ENCODE measurements at places on chromosomes 2 and 18.

DNA sequence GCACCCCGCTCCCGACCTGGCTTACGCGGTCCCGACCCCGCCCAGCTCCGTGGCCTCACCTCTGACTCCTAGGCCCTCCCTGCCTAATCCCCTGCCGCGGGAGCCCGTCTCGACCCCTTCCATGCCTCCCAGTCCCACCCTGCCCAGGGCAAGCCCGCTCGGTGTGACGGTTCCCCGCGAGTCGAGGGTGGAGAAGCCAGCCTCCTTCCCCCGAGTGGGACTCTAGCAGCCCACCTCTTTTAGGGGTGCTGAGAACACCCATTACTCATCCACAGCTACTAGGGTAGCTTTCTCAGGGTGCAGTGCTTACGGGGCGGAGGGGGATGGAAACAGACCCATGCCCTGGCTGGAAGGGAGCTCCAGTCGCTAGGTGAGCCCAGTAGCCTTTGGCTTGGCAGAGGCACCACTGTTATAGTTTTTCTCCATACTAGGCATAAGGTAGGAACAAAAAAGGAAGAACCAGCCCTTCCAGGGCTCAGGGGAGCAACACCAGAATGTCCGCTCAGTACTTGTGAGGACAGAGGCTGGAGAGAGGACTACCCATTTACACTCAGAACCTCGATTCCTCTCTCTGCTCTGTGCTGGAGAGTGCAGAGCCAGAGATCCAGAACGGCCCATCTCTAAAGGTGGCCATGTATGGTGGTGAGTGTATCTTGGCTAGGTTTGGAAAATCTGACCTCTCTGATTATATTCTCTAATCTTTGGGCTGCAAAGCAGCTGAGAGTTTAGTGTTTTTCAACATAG, 606 bp downstream of the AGBL5 start:
- peak; percentile 0 for ATAC-seq

GRCh38 chr2:121136323-121136722, 148.7 kb downstream of the TFCP2L1 start:
- ATAC-seq, result no peak

GRCh38 chr2:106274668-106275067, 80.6 kb upstream of the UXS1 start:
- ATAC-seq, result no peak

DNA sequence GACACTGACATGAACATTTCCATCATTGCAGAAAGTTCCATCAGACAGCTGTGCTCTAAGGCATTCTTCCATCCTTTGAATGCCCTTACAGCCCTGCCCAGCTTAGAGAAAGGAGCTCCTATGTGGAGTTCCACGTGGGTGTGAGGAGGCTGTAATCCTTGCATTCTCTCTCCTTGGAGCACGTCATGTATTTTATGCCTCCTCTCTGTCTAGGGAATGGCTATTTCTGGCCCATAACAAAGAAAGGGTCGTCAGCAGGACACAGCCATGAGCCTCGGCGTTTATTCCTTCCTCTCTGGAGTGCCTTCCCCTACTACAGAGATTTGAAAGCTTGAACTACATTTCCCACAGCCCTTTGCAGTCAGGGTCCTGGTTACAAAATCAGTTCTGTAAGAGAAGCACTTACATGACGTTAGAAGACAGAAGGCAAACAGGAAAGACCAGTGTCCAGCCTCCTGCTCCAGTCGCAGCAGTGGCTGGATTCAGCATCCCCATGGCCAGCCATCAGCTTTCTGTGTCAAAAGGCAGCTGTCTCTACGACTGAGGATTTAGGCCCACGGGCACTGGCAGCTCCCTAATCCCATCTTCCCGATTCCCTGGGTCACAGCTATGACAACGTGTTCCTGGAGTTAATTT, 234.9 kb downstream of the TFCP2L1 start:
- ATAC-seq, result no peak

GRCh38 chr2:114128725-114129124, 238.8 kb downstream of the ACTR3 start:
- ATAC-seq, result no peak

DNA sequence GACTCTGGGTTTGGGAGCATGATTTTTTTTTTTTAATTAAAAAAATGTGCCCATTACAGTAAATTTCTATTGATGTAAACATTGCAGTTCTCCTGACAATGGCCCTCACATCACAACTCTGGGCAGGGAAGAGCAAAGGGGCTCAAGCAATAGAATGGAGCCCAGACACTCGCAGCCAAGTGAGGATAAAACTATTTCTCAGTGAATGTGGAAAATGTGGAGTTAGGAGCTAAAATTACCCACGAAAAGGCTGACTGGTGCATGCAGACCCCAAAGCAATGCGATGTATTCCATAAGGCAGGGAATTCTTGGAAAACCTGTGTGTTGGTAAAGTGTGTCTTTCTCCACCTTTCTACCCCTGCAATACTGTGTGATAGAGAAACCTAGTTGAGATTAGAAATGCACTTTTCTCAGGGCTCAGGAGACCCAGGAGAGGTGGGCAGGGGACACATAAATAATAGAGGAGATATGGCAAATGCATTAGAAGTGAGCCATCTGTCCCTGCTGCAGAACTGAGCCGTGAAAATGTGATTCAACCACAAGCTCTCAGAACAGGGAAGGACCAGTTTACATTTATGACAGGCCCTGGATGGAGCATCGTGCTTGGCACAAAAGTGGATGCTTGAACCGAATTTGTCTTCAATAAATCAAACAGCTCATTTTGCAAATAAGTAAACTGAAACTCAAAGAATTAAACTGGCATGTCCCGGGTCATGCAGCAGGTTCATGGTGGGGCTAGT, 100.1 kb downstream of the MYCN start:
- ATAC-seq, result no peak

DNA sequence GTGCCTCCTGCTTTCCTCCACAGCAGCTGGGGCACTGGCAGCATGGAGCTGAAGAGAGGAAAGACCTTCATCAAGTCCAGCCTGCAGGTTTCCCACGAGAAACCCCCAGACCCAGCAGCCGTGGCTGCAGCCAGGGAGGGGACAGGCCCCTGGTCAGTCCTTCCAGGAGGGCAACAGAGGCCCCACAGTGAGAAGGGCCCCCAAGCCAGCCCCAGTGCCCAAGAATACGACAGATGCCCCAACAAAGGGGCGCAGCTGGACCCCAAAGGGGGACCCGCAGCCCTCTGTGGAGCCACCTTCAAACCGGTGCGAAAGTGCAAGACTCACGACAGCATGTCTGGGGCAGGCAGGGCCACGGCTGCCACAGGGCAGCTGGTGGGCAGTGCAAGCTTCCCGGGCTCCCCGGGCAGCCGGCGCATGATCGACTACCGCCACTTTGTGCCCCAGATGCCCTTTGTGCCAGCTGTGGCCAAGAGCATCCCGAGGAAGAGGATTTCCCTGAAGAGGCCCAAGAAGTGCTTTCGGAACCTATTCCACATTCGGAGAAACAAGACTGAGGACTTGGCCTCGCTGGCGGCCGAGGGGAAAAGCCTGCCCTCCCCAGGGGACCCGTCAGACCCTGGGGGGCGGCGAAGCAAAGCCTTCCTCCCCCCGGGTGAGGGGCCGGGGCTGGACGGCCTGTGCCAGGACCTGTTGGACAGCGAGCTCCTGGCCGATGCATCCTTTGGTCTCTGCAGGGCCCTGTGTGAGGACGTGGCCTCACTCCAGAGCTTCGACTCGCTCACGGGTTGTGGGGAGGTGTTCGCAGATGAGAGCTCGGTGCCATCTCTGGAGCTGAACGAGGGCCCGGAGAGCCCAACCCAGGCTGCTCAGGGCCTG, 6.9 kb downstream of the AMER3 start:
- ATAC-seq, result no peak

DNA sequence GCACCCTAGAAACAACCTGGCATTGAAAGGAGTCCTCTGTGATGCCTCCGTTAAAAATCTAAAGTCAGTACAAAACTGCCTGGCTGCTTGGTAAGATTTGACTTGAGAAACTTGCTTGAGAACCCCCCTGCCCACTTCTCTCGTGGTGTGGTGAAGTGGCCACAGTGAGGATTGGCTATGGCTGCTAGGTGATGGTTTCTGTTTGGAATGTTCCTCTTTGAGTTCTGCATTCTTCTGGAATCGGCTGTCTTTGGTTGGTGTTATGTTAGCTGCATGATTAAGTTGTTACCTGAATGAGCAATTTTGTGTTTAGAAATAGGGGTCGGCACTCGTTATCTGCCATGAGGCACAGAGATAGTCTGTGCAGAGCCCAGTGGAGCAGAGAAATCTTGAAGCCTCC, 21.7 kb upstream of the SAG start:
- ATAC-seq, result no peak

- ATAC-seq, result no peak
These were observed 10.8 kb upstream of the DYNAP start for GRCh38 chr18:54580202-54580729.

GRCh38 chr2:76965772-76966171, 556.4 kb downstream of the LRRTM4 start:
- ATAC-seq, result no peak

GRCh38 chr2:193985272-193985671, 1671.8 kb upstream of the SLC39A10 start:
- no peak for ATAC-seq

- peak; percentile 5 for ATAC-seq
These were observed 984 bp downstream of the CCDC88A start for GRCh38 chr2:55418512-55419232.

GRCh38 chr2:8370258-8370802, 311.5 kb upstream of the ID2 start:
- no peak for ATAC-seq

- ATAC-seq, result peak; percentile 14
These were observed 75.4 kb downstream of the EPC2 start for GRCh38 chr2:148719941-148720436.

DNA sequence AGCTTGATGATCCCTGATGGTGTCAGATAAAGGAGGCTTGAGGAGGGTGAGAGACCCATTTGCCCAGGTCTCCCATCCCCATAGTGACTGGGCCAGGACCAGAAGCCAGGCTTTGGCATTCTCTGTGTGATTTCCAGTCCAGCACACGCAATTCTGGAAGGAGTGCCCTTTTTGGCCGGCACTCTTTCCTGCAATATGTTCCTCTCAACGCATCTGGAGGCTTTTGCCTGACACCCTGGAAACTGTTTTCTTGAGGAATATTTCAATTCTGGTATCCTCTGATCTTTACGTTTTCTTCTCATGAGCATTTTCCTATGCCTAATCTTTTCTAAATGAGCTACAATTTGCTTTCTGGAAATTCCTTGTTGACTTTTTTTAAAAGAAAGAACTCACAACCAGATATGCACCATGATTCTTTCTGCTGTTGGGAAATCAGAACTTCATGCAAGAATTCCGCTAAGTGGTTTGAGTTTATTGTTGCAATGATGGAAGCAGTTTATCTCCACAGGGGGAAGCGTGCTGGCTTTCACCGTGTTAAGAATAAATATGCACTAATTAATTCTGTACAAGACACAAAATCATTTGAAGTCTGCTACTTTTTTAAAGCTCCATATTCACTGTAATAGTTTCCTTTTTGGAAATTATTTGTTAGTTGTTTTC, 143.7 kb downstream of the NAPG start:
- ATAC-seq, result no peak

- no peak for ATAC-seq
These were observed 17.0 kb downstream of the STAT1 start for GRCh38 chr2:190996947-190997346.

GRCh38 chr18:56083097-56083521, 495.1 kb upstream of the TCF4 start:
- ATAC-seq, result peak; percentile 96

DNA sequence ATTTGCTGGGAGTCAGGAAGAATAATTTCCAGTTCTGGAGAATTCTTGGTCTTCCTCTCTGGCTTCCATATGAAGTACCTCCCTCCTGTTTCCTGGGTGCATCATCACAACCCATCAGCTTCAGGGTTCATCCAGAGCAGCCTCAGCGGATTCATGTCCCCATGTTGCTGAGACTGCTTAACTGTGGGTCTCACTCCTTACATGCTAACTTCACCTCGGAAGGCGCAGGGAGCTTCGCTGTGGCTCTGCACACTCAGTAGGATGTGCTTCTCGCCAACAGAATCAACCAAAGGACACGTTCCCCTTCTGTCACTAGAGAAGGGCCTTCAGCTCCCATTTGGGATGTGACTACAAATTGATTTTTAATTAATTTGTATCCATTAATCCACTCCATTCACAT, 24.2 kb downstream of the FBLN7 start:
- no peak for ATAC-seq

- ATAC-seq, result no peak
These were observed 54.5 kb upstream of the GPR45 start for GRCh38 chr2:105186967-105187498.

DNA sequence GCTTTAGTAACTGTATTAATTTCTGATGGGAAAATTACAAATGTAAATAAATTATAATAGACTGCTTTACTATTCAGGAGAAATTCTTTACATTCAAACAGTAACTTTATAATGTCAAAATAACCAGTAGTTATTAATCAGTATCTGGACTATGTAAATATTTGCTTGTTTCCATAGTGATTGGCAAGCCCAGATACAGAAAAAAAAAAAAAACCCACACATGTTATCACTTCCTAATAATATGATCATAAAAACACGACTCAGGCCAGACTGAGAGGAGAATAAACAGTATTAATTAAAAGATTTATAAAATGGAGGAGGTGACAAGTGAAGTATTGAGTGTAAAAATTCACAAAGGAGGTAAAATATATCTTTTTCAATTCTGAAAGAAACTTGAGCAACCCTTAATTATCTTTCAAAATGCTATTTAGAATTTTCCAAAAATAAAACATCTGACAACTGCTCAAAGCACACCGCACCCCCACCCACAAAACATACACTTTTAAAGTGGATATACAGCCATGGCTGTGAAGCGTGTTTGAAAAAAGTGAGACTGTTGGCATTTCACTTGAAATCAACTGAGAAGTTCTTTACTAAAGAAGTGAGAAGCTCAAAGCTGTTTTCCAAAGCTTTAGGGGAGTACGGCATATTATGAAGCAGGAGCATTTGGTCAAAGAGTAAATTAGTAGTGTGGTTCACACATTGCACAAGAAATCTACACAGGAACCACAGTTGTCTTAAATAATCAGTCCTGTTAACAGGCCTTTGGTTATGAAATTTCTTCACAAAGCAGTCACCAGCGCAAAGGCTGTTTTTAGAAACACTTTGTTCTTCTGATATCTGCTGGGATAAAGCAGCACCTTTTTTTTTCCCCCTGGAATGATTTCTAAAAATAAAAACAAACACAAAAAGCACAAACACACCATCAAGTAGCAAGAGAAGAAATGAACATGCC, 475.8 kb downstream of the TXNL1 start:
- ATAC-seq, result no peak

DNA sequence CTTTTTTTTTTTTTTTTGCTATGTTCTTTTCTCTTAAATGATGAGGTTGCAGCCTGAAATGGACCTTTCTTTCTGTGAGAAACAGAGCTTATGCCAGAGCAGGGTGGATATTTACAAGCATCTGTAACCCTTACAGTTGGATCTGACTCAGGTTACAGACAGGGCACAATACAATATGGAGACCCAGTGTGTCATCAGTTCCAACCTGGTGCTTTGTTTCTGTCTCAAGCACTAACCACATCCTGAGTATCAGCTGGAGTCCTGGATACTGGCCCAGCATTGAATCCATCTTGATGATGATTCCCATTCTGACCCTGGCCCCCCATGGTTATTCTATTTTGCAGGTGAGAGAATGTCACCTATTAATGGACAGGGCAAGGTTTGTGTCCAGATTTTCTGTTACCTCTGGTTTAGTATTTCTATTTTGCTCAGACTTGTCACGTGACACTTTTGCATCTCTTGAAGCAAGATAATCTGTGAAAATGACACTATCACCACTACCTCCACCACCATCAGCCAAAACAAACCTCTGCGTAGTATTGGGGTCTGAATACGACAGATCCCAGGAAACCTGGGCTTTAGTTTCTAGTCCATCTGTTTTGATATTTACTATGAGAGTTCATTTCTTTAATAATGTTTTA, 174.0 kb downstream of the CCDC85A start:
- peak; percentile 61 for ATAC-seq

- no peak for ATAC-seq
These were observed 440.4 kb upstream of the CDH20 start for GRCh38 chr18:60892855-60893254.
